ENCODE measurements at places on chromosomes 13 and 19.

DNA sequence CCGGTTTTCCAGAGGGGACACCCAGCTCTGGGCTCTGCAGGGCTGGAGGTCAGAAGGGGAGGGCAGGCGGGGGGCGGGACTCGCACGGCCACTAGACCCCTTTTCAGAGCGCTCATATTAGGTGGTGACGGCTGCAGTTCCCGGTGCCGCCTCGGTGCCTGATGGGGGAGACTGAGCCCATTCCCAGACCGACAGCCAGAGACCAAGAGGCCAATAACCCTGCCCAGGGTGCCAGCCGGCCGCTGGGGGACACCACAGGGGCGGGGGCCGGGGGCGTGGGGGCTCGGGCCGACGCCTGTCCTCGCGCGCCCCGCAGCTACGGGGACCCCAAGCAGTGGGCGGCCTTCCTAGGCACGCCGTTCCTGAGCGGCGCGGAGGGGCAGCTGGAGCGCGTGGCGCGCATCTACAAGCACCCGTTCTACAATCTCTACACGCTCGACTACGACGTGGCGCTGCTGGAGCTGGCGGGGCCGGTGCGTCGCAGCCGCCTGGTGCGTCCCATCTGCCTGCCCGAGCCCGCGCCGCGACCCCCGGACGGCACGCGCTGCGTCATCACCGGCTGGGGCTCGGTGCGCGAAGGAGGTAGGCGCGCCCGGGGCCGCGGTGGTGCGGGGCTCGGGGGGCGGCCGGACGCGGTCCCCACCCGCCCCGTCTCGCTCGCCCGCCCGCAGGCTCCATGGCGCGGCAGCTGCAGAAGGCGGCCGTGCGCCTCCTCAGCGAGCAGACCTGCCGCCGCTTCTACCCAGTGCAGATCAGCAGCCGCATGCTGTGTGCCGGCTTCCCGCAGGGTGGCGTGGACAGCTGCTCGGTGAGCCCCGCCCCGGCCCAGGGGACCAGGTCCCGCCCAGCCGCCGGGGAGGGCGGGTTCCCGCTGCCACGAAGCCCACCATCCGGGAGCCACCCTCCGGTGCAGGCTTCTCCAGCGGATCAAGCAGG is 2.4 kb downstream of the TIMM13 start:
- DNase-seq, result no peak

DNA sequence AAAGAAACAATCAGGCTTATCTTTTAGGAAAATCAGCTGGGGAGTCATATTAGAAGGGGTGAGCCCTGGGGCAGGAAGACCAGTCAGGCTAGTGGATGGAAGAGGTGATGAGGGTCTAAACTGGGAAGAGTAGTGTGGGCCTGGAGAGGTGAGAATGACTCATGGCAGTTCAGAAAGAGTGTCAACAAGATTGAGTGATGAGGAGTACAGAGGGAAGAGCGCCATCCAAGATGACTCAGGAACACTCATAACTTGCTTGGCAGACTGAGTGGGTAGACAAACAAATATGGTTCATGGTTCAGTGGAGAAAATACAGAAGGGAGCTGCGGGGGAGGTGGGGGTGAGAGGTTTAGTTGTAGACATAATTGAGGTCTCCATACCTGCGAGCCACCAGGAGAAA is 17.3 kb upstream of the CLDN10 start:
- no peak for DNase-seq

DNA sequence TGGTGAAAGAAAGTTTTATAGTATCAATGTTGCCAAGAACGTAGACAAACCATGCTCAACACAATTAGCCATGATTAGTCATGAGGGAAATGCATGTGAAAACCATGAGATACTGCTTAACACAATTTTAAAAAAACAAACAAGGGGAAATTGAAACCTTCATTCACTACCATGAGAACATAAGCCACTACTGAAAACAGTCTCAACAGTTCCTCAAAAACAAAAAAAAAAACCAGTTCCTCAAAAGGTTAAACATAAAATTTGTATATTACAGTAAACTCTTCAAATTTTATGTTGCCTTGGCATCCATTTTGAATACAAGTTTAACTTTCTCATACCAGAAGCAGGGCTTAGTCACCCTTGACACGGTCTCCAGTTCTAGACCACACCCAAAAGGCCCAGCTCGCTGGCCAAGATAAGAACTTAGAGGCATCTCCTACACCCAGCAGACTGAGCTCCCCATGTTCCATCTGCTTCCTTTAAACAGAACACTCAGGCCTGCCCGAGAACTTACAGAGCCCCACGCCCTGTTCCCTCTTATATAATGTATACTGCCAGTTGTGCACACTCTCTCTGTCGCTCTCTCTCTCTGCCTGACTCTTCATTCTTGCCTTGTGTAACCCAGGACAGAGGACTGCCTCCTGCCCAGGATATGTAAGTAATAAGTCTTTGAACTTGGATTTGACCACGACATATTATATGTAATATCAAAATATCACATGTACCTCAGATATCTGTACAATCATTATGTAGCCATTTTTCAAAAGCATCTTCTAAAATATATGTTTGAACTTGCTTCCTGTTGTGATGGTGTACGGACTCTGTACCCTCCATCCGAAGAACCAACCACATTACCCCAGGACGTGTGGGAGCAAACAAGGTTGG is 67.4 kb downstream of the STK24 start:
- peak; percentile 96 for DNase-seq

DNA sequence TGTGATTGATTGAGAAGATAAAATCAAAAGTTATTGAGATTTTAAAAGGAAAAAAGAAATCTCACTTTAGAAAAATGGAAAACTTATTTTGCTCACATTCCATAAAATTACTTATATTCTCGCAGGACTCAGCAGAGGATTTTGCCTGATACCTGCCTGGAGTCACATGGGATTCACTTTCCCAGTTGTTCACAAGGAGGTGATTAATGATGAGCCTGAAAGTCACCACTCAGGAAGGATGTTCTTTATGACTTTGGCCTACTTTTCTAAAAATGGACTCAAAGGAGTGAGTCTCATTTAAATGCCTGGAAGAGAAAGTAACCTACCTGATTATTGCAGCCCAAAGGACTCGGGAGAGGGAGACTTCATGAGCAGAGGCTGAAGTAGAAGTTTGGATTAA is 34.5 kb upstream of the FAM216B start:
- DNase-seq, result no peak

- DNase-seq, result no peak
These were observed 93.2 kb downstream of the FRY start for GRCh38 chr13:32124743-32125142.

- no peak for DNase-seq
These were observed 411.3 kb downstream of the SLITRK1 start for GRCh38 chr13:83471011-83471410.
